ENCODE measurements at places on chromosomes 5 and 9.

- DNase-seq, result no peak
These were observed 151.3 kb downstream of the CHSY3 start for GRCh38 chr5:130055572-130055971.

GRCh38 chr9:98193336-98193944 lies 1.0 kb upstream of the CORO2A start:
- no peak for DNase-seq

DNA sequence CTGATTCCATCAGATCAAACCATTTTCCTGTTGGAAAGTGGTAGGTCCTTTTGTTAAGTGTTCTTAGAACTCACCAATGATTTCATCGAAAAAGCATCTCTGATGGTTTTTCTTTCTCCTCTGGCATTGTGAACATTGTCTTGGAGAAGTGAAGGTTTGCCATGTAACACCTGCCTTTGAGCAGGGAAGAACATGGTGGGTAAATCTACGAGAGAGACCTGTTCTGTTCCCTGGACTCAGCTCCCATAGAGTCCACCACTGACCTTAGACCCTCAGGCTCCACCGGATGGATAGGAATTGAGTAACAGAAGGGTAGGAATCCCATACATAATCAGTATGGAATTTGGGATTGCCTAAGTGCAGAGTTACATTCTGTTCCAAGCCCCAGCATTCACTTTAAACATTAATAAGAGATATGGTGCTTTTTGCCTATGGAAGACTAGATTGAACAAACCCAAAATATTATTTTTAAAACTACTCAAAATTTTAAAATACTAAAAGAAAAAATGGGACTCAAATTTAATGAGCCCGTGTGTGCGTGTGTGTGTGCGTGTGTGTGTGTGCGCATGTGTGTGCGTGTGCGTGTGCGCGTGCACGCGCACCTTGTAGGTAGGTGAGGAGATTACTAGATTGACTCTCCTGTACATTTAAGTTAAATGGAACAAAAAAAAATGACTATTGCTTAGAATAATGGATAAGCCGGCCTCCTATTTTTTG lies 92.0 kb downstream of the C9orf152 start:
- DNase-seq, result no peak

GRCh38 chr5:71782771-71783770 lies 64.0 kb downstream of the CARTPT start:
- DNase-seq, result peak; percentile 89

GRCh38 chr5:173514661-173515060 lies 101.8 kb downstream of the BOD1 start:
- no peak for DNase-seq

GRCh38 chr9:136222166-136222905 lies 17.4 kb upstream of the LHX3 start:
- no peak for DNase-seq

DNA sequence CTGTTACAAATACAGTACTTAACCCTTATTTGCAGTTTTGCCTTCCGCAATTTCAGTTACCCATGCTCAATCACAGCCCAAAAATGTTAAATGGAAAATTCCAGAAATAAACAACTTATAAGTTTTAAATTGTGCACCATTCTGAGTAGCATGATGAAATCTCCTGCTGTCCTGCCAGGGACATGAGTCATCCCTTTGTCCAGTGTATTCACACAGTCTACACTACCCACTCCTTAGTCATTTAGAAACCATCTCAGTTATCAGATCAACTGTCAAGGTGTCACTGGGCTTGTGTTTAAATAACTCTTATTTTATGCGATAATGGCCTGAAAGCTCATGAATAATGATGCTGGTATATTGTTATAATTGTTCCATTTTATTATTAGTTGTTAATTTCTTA lies 95.8 kb downstream of the PLCXD3 start:
- DNase-seq, result no peak

GRCh38 chr5:15692706-15693381 lies 192.9 kb downstream of the FBXL7 start:
- no peak for DNase-seq

GRCh38 chr5:168860503-168860902 lies 281.3 kb upstream of the PANK3 start:
- DNase-seq, result no peak

DNA sequence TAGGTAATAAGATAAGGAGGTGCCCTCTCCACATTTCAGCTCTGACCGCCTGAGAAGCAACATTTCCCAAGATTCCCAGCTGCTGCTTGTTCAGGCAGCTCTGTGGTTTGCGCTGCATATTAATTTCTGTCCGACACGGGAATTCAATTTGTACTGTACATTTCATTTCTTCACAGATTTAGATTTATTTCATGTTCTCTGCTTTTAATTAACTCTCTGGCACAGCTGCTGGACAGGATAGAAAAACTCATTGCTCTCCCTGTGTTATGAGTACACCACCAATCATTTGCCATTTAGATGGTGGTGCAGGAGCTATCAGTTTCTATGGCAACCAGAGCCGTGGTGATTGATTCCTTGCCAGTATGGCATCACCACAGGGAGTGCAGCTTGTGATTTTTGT lies 558.5 kb downstream of the DMRTA1 start:
- no peak for DNase-seq

- no peak for DNase-seq
These were observed 1120.4 kb upstream of the WWC1 start for GRCh38 chr5:167171056-167171455.

DNA sequence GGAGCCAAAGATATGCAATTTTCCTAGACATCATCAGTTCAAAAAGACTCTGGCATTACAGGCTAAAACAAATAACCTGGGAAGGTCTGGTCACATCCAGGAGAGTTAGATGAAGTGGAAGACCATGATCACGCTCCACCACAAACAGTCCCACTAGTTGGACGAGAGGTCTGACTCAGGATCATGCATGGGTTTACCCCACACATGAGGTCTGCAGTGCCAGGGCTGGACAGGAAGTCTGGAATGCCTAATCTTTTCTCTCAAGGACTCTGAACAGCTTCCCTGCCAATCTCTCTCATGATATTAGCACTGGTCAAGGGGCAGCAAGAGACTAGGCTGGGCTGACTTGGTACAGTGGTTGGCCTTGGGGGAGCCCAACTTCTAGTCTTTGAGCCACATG lies 7.1 kb downstream of the PRUNE2 start:
- DNase-seq, result no peak

DNA sequence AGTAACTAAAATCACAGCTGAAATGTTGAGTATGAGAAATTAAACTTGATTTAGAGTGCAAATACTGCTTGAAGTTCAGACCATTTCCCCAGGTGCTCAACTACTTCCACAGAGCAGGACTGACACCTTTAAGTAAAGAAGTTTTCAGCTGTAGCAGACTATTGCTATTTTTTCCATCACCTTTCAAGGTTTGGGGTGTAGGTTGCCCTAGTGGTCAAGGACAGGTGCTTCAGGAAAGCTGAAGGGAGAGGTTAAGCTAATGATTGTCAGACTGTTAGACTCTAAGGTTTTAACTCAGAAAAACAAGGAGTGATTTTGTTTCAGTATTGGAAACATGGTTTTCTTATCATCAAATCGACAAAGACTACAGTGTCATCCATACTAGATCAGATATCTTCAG lies 162.1 kb downstream of the CCDC192 start:
- DNase-seq, result no peak

DNA sequence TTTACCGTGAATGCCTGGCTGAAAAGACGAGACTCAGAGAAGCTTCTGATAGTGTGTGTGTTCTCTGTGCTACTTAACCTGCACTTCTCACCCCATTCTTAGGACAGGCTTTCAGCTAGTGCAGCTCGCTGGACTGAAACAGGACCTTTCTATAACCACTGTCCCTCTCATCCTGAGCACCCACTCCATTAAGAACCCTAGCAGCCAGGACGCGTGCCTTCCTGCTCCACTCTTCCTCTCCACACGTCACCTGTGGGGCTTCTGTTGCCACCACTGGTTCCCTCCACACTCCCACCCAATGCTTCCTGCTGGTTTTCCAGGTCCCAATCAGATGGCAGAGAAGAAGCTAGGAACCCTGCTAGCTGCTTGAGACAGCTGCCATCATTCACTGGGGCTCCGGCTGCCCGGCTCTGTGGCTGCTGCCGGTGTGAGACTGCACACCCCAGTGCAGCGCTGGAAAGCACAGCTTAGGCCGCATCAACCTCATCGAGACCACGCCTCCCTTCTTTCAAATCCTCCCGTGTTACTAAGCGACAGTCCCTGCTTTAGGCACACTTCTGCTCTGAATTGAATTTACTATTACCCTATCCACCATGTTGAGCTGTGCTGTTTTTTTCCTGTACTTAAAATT lies 44.0 kb downstream of the RNF130 start:
- no peak for DNase-seq

DNA sequence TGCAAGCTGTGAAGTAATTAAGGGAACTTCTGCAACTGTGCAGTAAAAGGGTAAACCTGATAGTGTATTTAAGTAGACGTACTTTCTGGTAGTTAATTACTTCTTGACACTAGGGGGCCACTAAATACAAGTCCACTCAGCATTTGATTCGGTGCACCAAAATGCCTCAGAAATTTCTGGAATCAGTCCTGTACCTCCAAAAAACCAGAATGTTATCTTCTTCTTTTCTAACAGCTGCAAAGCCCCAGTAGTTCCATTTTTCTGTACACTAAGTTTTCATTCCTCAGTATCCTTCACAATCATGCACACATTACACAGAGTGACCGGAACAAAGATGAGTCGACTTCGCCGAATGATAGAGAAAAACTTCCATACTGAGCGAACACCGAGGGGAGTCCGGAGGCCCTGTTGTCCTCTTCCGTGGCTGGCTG lies 484 bp downstream of the GFM2 start:
- DNase-seq, result no peak

DNA sequence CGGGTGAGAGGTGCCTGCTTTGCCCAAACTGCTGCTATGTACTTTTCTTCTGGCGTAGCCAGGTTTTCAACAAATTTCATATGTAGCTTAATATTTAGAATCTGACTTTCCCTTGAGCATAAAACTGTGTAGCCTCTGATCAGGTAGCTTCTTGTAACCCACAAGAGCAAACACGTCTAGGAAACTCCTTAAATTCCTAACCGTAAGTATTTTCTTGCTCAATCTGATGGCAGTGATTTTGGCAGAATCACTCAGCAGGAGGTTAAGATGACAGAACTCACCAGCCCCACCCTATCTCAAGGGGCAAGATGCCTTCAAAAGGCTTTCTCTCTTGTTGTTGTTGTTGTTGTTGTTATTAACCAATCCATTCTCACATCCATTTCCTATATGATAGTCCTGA lies 20.8 kb downstream of the CKMT2 start:
- DNase-seq, result no peak

DNA sequence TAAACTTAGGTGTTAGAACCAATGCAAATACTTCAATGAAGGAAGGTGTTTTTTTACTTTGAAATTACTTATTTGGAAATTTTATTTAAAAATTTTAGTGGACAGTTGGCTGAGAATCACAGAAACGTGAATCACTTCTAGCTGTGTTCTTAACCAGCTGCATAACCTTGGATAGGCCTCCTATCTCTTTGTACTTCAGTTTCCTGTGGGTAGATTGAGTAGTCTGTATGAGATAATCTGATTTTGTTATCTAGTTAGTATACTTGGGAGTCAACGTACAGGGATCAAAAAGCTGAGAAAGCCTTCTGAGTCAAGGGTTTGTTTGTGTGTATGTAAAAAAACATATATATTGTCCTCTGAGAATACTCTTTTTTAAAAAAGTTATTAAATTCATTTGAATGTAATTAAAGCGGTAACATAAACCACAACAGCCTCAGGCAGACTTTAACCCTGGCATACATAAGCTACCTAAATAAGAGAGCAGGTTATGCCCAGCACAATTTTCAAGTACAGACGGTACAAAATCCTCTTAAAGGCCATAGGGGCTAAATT lies 38.1 kb upstream of the ZCCHC7 start:
- DNase-seq, result no peak

- DNase-seq, result no peak
These were observed 418.9 kb downstream of the ARHGEF28 start for GRCh38 chr5:74044936-74045335.

DNA sequence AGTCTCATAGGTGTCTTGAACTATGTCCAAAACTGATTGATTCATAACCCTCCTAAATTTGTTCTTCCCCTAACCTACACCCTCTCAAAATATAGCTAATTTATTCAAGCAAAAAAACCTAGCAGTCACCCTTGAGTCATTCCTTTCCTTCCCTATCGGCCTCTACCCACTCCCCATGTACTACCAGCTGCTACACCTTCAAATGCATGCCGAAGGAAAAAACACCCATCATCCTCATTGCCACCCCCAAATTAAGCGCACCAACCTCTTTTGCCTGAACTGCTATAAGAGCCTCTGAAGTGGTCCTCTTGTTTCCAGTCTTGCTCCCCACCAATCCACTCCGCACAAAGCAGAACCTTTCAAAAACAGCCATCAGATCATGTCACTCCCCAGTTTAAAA lies 12.6 kb downstream of the LIFR start:
- no peak for DNase-seq

- DNase-seq, result peak; percentile 3
These were observed 6.9 kb upstream of the COL5A1 start for GRCh38 chr9:134634667-134635230.

DNA sequence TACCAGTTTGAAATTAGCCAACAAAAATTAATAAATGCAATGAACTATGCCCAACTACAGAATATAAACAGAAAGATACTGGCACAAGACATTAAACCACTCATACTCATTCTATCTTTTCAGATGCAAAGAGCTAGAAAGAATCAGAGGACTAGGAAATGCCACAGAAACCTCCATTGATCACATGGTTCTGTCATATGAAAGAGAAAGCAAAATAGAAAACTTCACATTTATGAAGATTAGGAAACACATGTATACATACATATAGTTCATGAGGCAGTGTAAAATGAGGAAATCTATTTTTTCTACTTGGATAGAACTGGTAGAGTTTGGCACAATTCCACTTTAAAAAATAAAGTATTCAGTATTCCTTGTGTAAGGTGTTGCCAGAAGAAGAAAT lies 275.1 kb upstream of the PTGER4 start:
- no peak for DNase-seq

GRCh38 chr9:110997847-110998246 lies 40.4 kb downstream of the LPAR1 start:
- no peak for DNase-seq

DNA sequence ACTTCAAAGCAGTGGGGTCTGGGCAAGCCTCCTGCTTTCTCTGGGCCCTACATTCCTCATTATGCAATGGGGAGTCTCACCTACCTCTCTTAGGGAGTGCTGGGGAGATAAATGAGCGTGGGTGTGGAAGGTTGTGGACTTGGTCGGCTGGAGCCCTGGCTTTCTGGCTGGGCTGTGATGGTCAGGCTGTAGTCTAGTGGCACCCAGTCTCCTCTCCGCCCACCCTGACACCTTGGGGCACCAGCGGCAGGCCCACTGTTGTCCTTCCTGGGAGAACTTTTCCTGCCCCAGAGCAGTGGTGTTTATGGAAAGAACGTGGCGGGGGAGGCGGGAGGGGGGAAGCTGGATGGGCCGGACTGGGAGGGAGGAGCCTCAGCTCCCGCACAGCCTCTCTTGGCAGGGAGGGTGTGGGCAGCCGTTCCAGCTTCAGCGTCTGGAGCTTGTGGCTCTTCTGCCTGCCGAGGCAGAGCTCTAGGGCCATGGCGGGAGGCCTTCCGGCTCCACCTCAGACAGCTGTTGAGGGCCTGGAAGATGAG lies 4.1 kb downstream of the PTGS1 start:
- DNase-seq, result peak; percentile 34

All from WTC11 (cell line).